ENCODE measurements at places on chromosomes 7 and 10.

DNA sequence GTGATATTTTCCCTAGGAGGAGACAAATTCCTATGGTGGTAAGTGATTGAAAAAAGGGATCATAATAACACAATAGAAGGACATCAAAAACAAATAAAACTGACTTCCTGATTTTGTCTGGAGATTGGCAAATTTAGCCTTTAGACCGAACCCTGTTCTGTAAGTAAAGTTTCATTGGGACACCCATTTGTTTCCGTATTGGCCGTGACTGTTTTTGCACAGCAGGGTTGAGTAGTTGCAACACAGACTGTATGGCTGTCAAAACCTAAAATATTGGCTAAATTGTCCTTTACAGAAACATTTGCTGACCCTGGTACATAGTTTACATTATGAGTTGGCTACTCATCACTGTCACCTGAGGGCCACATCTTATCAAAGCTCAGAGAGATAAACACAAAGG is 168.6 kb downstream of the PRKCQ start:
- DNase-seq, result no peak

GRCh38 chr7:41156268-41156667 is 546.6 kb downstream of the INHBA start:
- DNase-seq, result no peak

GRCh38 chr7:142250705-142251104 is 7.2 kb downstream of the PRSS58 start:
- no peak for DNase-seq

- DNase-seq, result no peak
Observed at GRCh38 chr7:120441850-120442249, 168.9 kb downstream of the KCND2 start.

GRCh38 chr10:104247513-104248146 is 7.1 kb upstream of the GSTO1 start:
- no peak for DNase-seq

DNA sequence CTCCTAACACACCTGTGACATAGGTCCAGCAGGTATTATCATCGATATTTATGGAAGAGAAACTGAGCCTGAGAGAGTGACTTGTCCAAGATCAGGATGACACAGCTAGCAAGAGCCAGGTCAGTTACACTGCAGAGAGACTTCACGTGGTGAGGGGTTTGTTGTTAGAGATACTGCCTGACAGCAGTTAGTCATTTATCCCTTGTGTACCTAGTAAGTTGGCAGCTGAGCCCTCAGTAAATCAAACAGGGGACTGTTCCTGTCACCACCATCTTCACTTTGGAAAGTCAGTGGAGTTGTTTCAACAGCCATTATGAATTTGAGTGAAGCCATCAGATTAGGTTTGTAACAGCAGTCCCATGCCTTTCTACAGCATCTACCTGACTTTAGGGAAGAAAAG is 87.5 kb upstream of the GATA3 start:
- DNase-seq, result no peak

GRCh38 chr10:43160921-43161255 is 22.6 kb downstream of the CSGALNACT2 start:
- DNase-seq, result no peak

- no peak for DNase-seq
Observed at GRCh38 chr7:138125598-138126111, 49.4 kb downstream of the AKR1D1 start.

DNA sequence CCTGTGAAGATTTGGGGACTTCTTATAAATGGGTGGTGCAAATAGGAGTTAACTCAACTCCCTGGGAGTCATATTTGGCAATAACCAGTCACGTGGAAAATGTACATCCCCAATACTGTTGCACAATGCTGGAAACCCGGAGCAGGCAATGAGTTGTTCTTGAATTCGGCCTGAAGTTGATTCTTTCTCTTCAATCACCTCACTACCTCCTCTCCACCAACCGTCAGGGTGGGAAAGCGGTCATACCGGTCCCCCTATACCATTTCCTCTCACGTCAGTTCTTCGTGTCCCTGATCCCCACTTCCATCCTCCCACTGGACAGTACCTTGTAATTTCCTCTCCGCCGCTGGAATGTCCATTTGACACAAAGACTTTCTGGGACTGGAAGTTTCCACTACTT is 2.8 kb downstream of the GIMAP5 start:
- DNase-seq, result no peak

DNA sequence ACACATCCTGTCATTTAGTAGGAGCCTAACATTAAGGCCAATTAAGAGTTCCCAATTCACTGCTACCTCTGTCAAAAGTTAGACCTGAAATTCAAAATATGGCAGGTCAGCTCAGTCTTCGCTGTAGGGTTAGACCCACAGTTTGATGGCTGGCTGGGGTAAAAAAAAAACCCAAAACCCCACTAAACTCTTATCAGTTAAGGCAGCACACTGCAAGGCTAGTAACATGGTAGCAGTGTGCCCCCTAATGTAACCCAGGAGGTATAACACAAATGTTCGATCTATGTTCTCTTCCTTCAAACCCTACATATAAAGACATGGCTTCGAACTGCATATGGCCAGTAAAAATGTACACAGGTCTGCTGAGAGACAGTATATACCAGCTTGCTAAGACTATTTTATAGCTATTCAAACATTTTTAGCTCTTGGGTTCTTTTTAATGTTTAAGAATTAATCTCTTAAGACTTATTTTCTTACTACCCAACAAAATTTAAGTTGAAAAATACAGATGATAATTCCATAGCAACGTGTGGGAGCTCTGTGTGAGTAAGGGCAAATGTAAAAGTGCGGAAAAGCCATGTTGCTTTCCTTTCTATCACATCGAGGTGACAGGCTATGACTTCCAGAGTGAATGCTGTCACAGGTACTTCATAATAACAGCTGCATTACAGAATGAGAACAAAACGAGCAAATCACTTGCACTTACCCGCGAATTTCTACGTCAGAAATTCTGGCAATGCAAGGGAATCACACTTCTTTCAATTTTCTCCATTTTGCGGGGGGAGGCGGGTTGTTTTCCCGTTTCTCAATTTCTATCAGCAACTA is 168.4 kb upstream of the IMMP2L start:
- DNase-seq, result no peak

Data from activated CD8-positive, alpha-beta memory T cell treated with anti-CD3 and anti-CD28 coated beads, Interleukin-2, amount 50 U/mL, for 4 hours (primary cell).